GM12864 (cell line): ENCODE measurements at places on chromosomes 4 and X.
A peak's percentile ranks its signal among the peaks of the same experiment; 100 is the strongest.

DNA sequence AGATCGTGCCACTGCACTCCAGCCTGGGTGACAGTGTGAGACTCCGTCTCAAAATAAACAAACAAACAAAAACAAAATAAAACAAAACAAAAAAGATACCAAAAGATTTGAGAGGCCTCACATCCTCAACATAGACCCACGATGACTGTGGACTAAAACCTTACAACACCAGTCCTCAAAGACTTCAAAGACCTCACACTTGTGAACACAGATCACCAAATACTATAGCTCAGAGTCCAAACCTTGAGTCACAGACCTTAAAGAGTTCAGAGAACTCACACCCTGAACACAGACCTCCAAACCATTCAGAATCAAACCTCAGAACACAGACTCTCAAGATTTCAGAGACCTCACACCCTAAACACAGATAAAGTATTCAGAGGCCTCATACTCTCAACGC, 12.7 kb upstream of the PAGE4 start:
- DNase-seq, result no peak

GRCh38 chr4:76224171-76224570, 10.5 kb upstream of the SCARB2 start:
- no peak for DNase-seq

GRCh38 chr4:173934201-173934600, 349.3 kb downstream of the FBXO8 start:
- no peak for DNase-seq

DNA sequence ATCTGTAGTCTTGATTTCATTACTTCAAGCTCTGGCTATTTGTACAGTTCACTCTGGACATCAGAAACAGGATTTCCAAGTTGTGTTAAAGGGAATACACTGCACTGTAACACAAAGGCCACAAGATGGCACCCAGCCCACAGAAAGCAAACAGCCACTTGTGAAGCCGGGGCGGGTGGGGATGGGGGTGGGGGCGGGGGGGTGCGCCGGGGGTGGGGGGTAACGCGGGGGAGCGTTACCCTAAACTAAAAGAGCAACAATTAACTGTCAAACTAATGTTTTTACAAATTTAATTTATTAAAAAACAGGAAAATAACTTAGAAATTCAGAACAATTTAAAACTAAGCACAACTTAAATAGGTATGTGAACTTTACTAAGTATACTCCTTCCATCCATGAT, 27.3 kb downstream of the PRDX4 start:
- DNase-seq, result peak; percentile 8

GRCh38 chr4:188433741-188434315, 294.6 kb downstream of the TRIML1 start:
- DNase-seq, result no peak

DNA sequence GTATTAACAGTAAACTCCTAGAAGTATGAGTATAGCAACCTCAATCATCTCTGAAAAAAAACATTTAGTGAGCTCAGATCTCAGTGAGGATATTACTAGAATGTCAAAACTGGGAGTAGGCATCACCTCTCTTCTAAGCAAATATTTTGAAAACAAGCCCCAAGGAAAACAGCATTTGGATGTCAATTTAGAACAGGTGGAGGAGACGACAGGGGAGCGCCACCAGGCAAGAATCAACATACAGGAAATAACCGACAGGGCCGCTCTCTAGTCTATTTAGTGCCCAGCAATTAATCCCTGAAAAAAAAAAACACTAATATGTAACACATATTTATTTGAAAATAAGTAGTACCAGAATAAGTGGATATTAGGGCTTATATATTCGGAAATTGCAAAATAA, 940.3 kb upstream of the ADGRL3 start:
- no peak for DNase-seq
